KBM-7 (cell line): ENCODE measurements at places on chromosomes 2 and 18.

- DNase-seq, result no peak
These were observed 181.9 kb downstream of the MREG start for GRCh38 chr2:215831296-215831913.

DNA sequence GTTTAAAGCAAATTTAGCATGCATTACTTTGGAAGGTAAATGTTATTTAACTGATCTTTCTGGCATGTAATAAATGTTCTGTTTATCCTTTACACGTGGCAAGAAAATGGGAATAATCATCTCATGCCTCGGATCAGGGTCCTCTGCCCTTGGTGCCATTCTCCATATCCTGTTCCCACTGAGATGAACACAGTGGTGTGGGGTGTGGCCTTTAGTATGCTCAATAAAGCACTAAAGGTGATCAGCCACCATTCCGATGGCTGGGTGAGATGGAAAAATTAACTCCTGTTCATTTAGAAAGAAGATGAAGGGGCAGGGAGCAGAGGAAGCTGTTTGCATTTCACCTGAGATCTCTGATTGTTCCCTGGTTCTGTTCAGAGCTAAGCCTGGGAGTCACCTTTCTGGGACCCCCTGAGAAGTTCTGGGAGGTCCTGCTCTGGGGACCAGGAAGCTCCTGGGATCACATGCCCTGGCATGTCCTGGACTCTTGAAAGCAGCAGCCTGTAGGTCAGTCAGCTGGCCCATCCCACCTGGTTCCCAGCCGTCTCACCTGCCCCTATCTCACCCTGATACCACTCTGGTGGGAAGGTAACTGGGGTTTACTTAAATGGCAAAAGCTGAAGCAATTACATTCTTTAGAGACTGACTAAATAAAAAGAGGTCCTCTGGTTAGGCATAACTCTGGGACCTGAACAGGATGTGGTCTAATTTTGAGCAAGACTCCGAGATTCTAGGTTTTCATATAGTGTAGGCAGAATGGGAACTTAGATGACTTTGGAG lies 288.9 kb upstream of the EPAS1 start:
- DNase-seq, result no peak

DNA sequence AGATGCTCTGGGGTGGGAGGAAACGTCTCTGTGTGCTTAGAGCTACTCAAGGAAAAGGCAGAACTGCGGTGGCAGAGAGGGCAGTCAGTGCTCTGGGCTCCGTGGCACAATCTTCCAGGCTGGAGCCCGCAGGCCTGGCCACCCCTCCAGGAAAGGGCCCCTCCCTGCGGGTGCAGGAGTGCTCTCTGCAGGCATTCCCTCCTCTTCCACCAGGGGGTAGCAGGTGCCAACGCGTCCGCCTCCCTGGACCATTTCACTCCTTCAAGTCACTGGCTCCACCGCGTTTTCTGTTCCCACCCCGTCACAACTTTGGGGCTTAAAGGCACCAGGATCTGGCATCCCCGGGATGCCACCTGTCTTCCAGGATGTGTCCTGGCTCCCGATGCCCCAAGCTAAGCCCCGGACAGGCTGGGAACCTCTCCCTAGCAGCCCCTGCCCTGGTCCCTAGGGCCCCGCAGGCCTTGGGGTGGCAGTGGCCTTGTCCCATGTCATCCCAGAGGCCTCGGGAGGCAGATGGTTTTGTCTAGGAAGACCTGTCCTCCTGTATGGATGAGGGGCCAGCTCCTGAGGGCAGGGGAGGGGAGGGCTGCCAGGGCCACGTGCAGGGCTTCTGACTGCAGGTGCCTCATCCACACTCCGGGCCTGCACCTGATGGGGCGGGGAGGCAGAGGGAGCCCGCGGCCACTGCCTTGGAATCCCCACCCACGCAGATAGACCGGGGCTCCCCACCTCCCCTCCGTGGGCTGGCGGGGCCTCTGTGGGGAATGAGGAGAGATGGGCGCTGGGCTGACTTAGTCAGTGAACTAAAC lies 26.4 kb downstream of the KCNIP3 start:
- DNase-seq, result no peak

DNA sequence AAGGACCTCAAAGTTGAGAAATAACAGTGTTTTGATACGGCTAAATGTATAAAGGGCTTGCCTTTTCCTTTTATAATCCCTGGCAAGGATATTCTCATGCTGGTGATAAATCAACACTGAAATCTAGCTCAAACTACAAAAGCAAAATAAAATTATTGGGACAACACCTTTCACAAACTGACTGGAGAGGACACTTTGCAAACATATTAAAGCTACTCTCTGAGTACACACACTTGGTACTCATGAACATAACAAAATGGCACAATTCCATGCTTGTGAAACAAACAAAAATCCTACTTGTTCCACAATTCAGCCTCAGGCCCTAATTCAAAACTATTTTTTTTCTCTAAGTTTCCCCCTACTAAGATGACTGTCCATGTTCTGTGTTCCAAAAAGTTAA lies 305.8 kb downstream of the ETAA1 start:
- no peak for DNase-seq

DNA sequence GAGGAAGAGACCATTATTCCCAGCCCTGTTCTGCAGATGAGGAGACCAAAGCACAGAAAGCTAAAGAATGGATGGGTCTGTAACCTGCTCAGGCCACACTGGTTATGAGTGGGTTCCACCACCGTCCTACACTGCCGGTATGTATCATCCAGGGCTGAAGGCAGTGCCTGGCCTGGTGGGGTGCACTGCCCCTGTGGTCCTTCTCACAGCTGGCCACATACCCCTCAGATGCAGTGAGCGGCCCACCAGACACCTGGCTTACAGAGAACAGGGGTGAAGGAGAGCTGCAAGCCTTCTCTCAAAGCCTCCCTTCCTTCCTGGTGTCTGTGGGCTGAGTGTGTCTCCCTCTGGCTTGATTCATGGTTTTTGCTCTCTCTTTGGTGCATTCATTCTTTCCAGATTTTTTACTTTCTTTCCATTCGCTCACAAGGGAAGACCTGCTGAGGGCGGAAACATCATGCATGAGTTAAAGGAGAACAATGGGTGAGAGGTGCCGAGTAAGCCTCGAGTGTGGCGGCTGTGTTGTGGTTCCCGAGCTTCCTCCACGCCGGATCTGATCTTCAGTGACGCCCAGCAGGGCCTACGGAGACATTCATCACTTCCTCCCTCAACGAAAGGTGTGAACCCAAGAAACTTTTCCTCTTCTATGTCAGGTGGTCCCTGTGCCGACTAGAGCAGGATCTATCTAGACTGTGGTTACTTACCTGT lies 62.1 kb upstream of the REL start:
- no peak for DNase-seq

- no peak for DNase-seq
These were observed 163.1 kb upstream of the WDSUB1 start for GRCh38 chr2:159449504-159450124.

- no peak for DNase-seq
These were observed 10.1 kb downstream of the IWS1 start for GRCh38 chr2:127516041-127516762.

- no peak for DNase-seq
These were observed 4.3 kb downstream of the GPC1 start for GRCh38 chr2:240439698-240440151.

GRCh38 chr2:48750128-48750739 lies 5.3 kb downstream of the LHCGR start:
- no peak for DNase-seq

- DNase-seq, result peak; percentile 48
These were observed 55.3 kb downstream of the HS1BP3 start for GRCh38 chr2:20595439-20596192.

DNA sequence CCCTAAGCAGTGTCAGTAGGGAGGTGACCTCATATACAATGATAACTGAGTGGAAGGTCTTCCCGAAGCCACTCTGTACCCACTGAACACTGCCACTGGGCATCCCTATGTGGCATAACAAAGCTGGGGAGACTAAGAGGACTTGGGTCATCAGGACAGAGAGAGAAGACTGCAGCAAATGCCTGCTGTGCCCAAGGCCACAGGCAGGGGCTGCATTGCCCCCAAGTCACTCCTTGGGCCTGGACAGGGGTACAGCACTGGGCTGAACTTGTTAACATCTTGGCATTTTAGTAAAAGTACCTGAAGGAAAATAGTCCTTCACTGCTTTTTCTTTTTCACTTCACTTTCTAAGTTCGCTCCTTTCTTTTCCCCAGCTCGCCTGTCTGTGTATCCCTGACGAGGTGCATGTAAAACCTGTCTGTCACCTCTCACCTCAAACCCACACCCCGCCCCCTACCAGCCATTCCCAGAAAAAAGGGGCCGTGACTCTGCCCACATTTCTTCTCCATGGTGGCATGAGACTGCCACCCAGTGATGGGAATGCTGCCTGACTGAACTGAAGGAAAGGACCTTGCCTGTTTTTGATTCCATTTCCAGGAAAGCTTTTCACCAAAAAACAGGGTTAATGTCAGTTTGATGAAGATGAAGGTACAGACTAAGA lies 62.9 kb downstream of the MTHFD2 start:
- peak; percentile 21 for DNase-seq

DNA sequence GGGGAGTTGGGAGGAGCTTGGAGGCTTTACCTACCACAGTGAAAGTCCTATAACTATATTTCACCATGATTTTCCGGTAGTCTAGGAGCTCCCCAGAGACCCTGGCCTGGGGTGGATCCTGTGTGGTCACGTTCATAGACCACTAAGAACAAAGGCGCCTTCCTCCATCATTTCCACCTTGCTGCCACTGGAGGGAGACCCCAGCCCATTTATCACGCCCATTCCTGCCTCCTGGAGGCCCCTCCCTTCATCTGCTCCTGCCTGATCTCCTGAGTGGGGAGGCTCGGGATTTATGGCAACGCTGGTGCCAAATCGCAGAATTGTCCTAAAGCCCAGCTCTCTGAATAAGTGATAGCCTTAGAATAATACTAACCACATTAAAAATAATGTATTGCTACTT lies 507.6 kb upstream of the SPHKAP start:
- peak; percentile 2 for DNase-seq

GRCh38 chr2:238106698-238107524 lies 6.8 kb downstream of the ESPNL start:
- peak; percentile 67 for DNase-seq

DNA sequence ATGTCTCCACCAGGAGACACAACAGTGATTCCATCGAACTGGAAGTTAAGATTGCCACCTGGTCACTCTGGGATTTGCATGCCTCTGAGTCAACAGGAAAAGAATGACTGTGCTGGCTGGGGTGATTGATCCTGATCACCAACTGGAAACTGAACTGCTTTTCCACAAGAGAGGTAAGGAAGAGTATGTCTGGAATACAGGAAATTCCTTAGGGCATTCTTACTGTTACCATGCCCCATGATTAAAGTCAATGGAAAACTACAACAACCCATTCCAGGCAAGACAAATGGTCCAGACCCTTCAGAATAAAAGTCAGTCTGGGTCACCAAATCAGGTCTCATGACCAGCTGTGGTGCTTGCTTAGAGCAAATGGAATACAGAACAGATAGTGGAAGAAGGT lies 12.0 kb upstream of the DDX1 start:
- DNase-seq, result no peak

- DNase-seq, result no peak
These were observed 153.1 kb downstream of the INO80D start for GRCh38 chr2:205932861-205933260.

GRCh38 chr2:238911376-238912227 lies 63.7 kb downstream of the TWIST2 start:
- DNase-seq, result no peak

DNA sequence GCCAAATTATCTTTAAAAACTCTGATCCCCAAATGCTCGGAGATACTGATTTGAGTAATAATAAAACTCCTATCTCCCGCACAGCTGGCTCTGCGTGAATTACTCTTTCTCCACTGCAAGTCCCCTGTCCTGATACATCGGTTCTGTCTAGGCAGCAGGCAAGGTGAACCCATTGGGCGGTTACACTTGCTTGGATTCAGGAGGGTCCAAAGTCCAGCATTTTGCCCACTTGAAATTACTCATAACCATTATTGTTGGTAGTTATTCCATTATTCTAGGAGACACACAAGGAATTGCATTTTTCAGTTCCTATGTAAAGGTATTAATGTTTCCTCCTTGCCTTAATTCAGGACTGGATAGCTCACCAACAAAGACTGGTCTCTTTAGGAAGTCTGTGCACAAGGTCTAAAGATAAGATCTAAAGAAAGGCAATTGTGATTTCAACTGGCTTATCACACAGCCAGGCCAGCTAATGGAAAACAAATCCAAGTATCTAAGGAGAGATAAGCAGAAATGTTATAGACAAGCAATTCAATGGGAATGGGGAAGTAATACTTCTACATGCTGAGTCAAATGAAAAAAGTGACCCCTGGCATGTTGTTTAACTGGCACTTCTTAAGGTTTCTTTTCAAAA lies 23.2 kb upstream of the NPC1 start:
- peak; percentile 37 for DNase-seq

GRCh38 chr2:240507060-240507777 lies 50.6 kb downstream of the ANKMY1 start:
- no peak for DNase-seq

- DNase-seq, result no peak
These were observed 151.3 kb downstream of the KLHL29 start for GRCh38 chr2:23536326-23536725.

DNA sequence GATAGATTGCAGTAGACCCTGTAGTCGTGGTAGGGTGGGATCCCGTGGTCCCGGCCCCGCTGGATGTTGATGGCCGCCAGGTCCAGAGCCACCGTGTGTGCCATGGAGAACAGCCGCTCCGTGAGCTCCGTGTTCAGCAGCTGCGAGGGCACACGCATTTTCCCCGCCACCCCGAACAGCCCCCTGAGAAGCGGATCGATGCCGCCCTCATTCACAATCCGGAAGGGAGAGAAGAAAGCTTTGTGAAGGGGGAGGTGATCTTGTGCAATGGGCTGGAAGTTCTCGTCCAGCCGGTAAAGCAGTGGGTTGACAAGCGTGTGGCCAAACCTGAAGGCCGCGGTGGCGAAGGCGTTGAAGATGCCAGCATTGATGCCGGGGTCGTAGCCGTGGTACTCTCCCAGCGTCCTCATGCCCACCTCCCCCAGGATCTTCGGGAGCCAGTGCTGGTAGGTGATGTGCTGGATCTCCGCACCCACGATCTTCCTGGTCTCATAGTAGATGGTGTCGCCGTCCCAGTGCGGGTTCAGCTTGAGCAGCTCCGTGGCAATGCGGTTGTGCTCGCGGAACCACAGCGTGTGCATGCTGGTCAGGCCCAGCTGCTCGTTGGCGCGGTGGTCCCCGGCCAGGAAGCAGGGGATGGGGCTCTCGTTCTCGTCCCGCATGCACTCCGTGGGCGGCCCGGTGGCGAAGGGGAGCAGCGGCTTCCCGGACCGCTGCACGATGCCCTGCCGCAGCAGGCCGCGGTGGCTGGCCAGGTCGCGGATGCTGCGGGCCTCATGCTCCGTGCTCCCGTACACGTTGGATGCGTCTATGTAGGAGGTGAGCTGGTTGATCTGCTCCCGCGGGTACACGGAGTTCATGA lies 95.8 kb downstream of the PXDN start:
- DNase-seq, result no peak

- no peak for DNase-seq
These were observed 13.5 kb upstream of the PRSS56 start for GRCh38 chr2:232506709-232507108.
